ENCODE measurements at places on chromosomes 4 and X.

GRCh38 chr4:55321707-55322264 is 24.3 kb upstream of the SRD5A3 start:
- DNase-seq, result no peak

DNA sequence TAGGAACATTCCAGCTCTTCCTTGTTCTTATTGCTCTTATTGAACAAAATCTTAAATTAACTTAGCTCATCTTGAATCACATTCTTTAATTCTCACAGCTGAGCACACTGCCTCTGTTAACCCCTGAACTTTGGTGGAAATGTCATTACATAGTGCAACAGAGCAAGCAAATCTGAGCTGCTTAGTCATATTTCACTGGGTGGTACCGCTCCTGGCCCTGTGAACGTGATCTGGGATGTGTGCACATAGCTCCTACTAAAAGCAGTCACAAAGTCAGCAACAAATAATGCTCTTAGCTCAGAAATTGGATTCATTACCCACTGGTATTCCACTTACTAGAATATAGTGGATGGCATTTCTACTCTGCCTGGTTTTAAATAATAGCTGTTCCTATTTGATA is 27.9 kb downstream of the ARHGEF6 start:
- DNase-seq, result no peak

- DNase-seq, result no peak
Measured at GRCh38 chr4:155974476-155974749, 20.7 kb upstream of the CTSO start.

GRCh38 chrX:84144281-84144680 is 43.7 kb downstream of the RPS6KA6 start:
- no peak for DNase-seq

DNA sequence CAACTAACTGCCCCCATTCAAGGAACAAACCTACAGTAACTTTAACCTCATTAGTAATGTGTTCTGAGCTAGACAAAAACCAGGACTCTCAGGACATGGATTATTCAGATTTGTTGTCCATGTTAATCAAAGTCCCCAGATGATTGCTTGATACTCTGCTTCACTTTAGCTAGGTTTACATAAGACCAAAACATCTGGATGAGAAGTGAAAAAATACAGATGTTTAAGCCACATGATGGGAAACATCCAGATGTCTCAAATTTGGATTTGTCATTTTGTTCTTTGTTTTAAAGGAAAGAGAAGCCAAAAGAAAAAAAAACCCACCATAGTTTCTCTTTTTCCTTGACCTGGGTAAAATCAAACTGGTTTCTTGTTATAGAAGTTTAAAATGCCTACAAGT is 48.5 kb upstream of the NRK start:
- DNase-seq, result no peak

DNA sequence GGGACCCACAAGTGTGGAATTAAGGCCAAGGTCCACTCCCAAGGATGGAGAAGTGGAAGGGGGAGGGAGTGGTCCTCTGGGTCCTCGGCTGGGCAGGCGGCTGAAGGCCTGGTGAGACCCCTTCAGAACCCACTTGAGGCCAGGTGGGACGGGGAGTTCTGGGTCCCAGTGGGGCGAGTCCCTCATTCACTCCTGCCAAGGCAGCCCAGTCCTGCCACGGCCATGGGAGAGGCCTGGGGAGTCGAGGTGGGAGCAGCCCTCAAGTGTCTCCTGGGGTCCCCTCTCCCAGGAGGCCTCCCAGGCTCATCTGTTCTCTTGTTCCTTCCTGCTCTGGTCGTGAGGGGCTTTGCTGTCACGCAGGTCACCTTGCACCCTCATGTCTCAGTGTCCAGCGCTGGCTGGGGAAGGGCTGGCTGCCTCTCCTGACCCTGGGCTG is 6.1 kb upstream of the SH3BP2 start:
- DNase-seq, result no peak
